ENCODE measurements at places on chromosomes 5 and 9.

GRCh38 chr5:172919525-172920446 lies 39.4 kb upstream of the RPL26L1 start:
- peak; percentile 98 for DNase-seq

DNA sequence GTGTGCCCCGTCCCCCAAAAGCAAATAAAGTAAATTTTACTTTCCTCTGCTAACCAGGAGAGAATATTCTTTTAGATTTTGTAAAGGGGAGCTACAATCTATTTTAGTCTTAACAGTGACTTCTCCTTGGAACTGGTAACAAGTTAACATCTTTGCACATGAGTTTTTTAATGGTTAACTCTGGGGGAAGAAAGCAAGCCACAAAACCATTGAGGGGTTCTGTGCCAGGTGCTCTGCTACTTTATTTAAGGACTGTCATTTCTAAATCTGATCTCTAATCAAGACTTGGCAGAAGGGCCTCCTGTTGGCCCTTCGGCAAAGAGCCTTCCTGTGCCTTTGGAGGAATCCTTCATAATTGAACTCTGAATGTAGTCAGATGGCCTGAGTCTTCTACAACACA lies 153.4 kb downstream of the SLC12A2 start:
- no peak for DNase-seq

DNA sequence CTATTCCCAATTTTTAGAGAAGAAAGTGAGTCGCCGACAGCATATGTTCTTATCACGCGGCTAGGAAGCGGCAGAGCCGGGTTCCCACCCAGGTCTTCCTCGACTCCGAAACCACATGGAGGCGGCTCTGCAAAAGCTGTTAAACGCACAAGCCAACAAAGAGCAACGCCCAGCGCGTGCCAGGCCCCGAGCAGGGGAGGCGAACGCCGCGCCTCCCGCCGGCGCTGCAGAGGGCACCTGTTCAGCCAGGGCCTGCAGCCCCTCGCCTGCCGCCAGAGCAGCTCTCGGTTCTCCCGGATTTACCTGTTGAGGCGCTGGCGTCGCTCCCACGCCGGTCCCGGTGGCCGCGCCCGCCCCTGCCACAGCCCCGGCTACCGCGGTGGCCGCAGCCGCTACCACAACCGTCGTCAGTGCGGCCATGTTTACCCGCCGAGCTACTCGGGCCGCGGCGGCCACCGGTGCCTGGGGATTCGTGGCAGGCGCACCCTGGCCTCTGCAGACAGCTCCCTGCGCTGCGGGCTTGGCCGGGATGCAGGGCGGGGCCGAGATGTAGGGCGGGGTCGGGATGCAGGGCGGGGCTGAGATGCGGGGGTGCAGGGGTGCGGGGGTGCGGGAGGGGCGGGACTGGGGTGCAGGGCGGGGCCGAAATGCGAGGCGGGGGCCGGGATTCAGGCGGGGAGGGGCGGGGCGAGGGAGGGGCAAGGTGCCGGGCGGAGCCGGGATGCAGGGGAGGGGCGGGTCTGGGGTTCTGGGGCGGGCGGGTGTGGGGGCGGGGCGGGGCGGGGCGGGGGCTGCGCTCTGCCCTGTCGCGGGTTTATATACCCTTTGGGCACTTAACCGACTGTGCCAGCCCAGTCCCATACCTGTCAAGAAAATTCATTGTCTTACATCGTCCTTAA lies at the start of gene CCDC112:
CCDC112 (minus strand) TSS at position 531 of the 899 bp plus-strand sequence; CDS start at position 420, 111 bp downstream.
- no peak for DNase-seq

DNA sequence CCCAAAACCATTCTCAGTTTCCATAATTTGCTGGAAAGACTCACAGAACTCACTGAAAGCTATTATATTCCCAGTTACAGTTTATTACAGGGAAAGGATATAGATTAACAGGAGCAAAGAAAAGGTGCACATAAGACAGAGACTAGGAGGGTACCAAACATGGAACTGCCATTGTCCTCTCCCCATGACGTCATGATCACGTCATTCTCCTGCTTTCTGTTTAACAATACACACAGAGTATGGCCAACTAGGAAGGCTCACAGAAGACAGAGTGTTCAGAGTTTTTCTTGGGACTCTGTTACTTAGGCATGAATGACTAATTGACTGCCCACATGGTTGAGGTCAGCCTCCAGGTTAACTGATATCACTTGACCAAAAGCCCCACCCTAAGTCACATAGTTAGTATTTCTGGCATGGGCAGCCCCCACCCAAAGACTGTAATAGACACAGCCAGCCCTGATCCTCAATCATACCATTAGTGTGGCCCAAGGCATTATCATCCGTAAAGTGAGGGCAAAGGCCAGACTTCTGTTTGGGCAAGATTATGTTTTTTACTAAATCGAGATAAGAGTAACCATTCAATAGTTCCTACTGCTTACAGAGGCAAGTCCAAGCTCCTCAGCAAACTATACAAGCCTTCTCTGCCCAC lies 353.5 kb upstream of the POU5F2 start:
- no peak for DNase-seq
